Activated CD8-positive, alpha-beta T cell treated with anti-CD3 and anti-CD28 coated beads, Interleukin-2, amount 10 ng/mL, durations not matched to agents 7 days and 5 days (primary cell): ENCODE measurements at places on chromosomes 1 and 21.

DNA sequence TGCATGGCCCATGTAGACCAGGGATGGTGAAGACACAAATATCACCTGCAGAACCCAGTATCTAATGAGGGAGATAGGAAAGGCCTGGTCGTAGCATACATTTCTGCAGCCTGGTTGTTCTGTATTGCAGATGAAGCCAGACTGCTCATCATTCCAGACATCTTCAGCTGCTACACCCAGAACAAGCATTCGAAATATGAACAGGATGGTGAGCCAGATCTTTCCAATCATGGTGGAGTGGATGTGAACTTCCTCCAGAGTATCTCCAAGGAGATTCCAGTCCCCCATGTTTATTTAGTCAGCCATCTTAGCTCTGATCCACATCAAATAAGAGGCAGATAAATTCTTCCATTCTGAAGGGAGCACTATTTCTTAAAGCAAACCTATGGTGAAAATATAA, 2.7 kb upstream of the MYCBP start:
- H3K27me3 ChIP-seq = no peaks in the 10 kb centered on the region
- no peak overlapping the region for H3K4me3 ChIP-seq
- H3K27ac ChIP-seq = no peak overlapping the region
- peaks cover 29% of the 10 kb centered on the region for H3K4me1 ChIP-seq
- H3K36me3 ChIP-seq = peaks cover 5% of the 10 kb centered on the region

GRCh38 chr1:244804841-244805240, 30.6 kb upstream of the COX20 start:
- no peak overlapping the region for H3K27ac ChIP-seq
- H3K36me3 ChIP-seq = no peaks in the 10 kb centered on the region
- H3K27me3 ChIP-seq = no peaks in the 10 kb centered on the region
- peaks cover 5% of the 10 kb centered on the region for H3K4me1 ChIP-seq
- H3K4me3 ChIP-seq = no peak overlapping the region
- no peak for DNase-seq

GRCh38 chr1:192730198-192730597, 78.6 kb upstream of the RGS2 start:
- no peaks in the 10 kb centered on the region for H3K36me3 ChIP-seq
- H3K27ac ChIP-seq = no peak overlapping the region
- no peaks in the 10 kb centered on the region for H3K4me1 ChIP-seq
- H3K27me3 ChIP-seq = no peaks in the 10 kb centered on the region
- H3K4me3 ChIP-seq = no peak overlapping the region

- no peak for DNase-seq
- H3K4me3 ChIP-seq = no peak overlapping the region
- peaks cover 39% of the 10 kb centered on the region for H3K4me1 ChIP-seq
- peaks cover 9% of the 10 kb centered on the region for H3K36me3 ChIP-seq
- H3K27me3 ChIP-seq = peaks cover 15% of the 10 kb centered on the region
Observed at GRCh38 chr1:93715529-93716126, 34.0 kb upstream of the BCAR3 start.

DNA sequence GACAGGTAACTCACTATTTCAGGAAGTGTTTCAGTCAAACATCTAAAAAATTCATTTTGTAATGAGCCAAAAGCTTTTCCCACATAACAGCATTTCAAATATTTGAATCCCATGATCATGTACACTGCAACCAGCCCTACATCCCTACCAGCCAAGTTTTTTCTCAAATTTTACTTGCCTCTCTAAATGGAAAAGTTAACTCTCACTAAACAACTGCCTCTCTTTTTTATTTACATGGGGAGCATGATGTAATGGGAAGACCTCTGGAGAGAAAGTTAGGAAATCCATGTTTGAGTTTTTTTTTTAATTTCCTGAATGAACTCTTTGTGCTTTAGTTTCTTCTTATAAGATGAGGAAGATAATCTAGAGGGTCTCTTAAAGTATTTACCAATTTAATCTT, 70.5 kb downstream of the TTLL7 start:
- DNase-seq = no peak
- H3K4me3 ChIP-seq = no peak overlapping the region
- H3K4me1 ChIP-seq = no peaks in the 10 kb centered on the region
- H3K27ac ChIP-seq = no peak overlapping the region

DNA sequence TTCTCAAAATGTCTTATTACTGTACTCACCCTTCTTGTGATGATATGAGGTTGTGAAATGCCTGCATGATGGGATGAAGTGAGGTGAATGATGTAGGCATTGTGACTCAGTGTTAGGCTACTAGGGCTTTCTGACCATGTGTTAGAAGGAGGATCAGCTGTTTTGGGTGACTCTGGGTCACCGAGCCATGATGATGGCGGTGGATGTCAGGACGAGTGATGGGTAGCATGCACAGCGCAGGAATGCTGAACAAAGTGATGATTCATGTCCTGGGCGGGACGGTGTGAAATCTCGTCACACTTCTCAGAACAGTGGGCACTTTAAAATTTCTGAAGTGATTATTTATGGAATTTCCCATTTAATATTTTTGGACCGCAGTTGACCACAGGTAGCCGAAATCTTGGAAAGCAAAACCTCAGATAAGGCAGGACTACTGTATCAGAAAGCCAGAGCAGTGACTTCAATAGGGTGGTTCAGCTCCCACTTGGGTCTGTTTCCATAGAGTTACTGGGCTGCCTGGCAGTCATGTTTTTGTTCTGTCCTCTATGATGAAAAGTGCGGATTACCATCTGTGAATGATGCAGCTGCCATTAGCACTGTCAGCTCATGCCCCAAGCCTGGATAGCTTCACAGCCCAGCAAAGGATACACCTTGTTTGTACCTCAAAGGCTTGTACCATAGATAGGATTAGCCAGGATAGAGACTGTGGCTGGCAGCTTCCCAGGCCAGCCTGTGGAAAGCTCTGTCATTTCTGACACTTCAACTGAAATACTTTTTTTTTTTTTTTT, 26.6 kb downstream of the IL6R start:
- no peak overlapping the region for H3K4me3 ChIP-seq
- H3K27me3 ChIP-seq = peaks cover 4% of the 10 kb centered on the region
- H3K27ac ChIP-seq = no peak overlapping the region
- H3K36me3 ChIP-seq = no peaks in the 10 kb centered on the region

DNA sequence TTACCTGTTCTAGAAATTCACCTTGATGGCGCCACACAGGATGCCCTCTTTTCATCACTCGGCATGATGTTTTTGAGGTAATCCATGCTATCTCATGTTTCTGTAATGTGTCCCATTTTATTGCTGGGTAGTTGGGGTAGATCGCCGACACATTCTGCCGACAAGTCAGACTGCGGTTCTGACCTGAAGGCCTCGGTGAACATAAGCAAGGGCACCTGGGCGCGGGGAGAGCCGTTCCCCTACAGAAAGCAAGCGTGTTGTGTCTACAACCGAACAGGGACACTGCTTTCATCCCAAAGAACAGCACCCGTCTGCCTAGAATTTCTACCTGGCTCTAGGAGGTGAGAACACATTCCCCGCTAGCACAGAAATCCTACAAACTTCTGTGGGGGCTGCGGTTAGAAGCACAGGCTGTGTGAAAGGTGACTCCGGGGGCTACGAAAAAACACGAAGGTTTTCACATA, 149.2 kb downstream of the PPIAL4G start:
- peaks cover 32% of the 10 kb centered on the region for H3K4me1 ChIP-seq
- H3K27me3 ChIP-seq = peaks cover 43% of the 10 kb centered on the region
- H3K4me3 ChIP-seq = peak overlapping the region; percentile 92
- H3K27ac ChIP-seq = peak overlapping the region; percentile 99

- peak overlapping the region; percentile 15 for H3K4me3 ChIP-seq
- H3K4me1 ChIP-seq = peaks cover 54% of the 10 kb centered on the region
- DNase-seq = no peak
Observed at GRCh38 chr1:155070158-155070621, 6.7 kb downstream of the EFNA4 start.

- no peaks in the 10 kb centered on the region for H3K4me1 ChIP-seq
- no peak overlapping the region for H3K4me3 ChIP-seq
- no peaks in the 10 kb centered on the region for H3K27me3 ChIP-seq
Observed at GRCh38 chr1:30934613-30935012, 26.1 kb upstream of the SDC3 start.

GRCh38 chr1:201792534-201793305, 36.2 kb upstream of the IPO9 start:
- peaks cover 24% of the 10 kb centered on the region for H3K4me1 ChIP-seq
- no peaks in the 10 kb centered on the region for H3K36me3 ChIP-seq
- H3K4me3 ChIP-seq = no peak overlapping the region
- no peak overlapping the region for H3K27ac ChIP-seq

GRCh38 chr1:11653861-11654136, 430 bp downstream of the FBXO2 start:
- H3K4me1 ChIP-seq = peaks cover 40% of the 10 kb centered on the region
- H3K27ac ChIP-seq = no peak overlapping the region
- H3K27me3 ChIP-seq = peaks cover 2% of the 10 kb centered on the region
- H3K36me3 ChIP-seq = peaks cover 18% of the 10 kb centered on the region

DNA sequence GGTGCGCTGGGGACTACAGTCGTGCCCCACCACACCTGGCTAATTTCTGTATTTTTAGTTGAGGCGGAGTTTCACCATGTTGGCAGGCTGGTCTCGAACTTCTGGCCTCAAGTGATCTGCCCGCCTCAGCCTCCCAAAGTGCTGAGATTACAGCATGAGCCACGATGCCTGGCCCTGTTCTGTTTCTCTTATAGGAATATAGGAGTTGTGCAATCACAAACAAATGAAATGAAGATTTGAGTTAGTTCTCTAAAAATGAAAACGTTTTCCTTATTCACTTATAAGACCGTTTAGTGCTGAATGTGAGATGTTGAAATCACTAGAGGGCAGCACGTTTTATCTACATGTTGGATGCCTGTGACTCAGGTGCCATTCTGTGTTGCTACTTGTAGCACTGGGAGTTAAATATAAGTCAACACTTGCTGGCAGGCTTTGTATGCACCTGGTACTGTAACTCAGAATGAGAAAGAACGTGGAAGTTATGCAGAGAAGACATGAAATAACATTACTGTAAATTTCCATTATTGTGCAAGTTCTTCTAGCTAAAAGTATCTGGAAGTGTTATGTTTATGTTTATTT, 45.8 kb downstream of the MIGA1 start:
- no peak overlapping the region for H3K4me3 ChIP-seq
- no peak overlapping the region for H3K27ac ChIP-seq
- no peaks in the 10 kb centered on the region for H3K27me3 ChIP-seq

- H3K36me3 ChIP-seq = no peaks in the 10 kb centered on the region
- H3K4me1 ChIP-seq = no peaks in the 10 kb centered on the region
- H3K4me3 ChIP-seq = no peak overlapping the region
- no peak for DNase-seq
Observed at GRCh38 chr1:31657972-31658510, 13.4 kb upstream of the PEF1 start.

- H3K27ac ChIP-seq = no peak overlapping the region
- no peak for DNase-seq
- H3K4me3 ChIP-seq = no peak overlapping the region
Observed at GRCh38 chr21:39176271-39176709, 7.0 kb downstream of the PSMG1 start.

DNA sequence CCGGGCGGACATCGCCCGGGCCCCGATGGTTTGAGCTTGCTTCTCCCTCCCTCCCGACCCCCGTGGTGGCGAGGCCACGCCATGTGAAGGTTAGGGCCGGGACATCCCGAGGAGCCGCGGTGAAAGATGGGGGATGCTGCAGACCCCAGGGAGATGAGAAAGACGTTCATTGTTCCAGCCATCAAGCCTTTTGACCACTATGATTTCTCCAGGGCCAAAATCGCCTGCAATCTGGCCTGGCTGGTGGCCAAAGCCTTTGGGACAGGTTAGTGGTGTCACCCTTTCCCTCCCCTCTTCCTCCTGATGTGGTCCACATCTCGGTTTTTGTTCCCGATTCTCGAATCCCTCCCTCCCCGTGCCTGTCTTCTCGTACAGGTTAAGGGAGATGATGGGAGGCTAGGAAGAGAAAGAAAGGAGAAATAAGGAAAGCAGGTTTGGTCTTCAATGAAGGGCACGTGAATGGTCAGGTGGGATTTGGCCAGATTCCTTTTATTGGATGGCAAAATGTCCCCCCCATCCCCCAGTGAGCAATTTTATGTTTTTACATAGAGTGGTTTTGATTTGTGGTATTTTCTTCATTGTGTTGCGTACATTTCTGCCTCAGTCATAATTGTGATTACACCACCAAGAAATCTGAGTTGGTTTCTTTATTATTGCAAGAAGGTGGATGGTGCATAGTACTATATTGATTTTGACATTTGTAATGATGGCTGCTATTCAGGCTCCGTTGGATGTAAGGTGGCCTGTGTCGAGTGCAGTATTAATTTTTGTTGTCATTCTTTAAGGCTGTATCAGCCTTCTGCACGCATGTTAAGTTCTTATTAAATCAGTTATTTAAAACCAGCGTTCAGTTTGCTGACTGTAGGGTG, 1.2 kb downstream of the CAMSAP2 start:
- no peak for DNase-seq
- H3K27me3 ChIP-seq = peaks cover 34% of the 10 kb centered on the region
- H3K36me3 ChIP-seq = no peaks in the 10 kb centered on the region
- H3K27ac ChIP-seq = no peak overlapping the region
- H3K4me1 ChIP-seq = peaks cover 19% of the 10 kb centered on the region
